ENCODE measurements at places on chromosomes 3 and 15.
A peak's percentile ranks its signal among the peaks of the same experiment; 100 is the strongest.

- DNase-seq: no peak
These were observed 107.5 kb downstream of the RASA2 start for GRCh38 chr3:141594357-141594756.

GRCh38 chr3:13519006-13519791 lies 29.7 kb upstream of the FBLN2 start:
- no peak for DNase-seq

DNA sequence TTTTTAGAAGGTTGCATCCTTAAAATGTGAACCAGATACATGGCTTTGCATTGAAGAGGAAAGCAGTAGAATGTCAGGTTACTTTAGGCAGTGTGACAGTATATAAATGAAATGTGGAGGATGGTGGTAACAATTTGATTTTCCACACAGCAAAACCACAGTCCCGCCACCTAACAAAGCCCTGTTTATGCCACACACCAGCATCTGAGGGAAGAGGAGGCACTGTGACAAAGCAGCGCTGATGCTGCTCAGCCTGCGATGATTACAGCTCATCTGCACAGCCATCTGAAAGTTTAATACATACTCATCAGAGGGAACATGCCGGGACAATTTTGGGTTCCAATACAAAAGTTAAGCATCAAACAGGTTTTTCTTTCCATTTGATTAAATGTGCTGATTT lies 8.9 kb downstream of the RNF7 start:
- DNase-seq: no peak

GRCh38 chr3:16666206-16666605 lies 61.0 kb upstream of the DAZL start:
- no peak for DNase-seq

GRCh38 chr3:24614359-24614758 lies 119.7 kb upstream of the THRB start:
- DNase-seq: no peak

- DNase-seq: no peak
These were observed 136.1 kb upstream of the TOPAZ1 start for GRCh38 chr3:44105571-44105970.

DNA sequence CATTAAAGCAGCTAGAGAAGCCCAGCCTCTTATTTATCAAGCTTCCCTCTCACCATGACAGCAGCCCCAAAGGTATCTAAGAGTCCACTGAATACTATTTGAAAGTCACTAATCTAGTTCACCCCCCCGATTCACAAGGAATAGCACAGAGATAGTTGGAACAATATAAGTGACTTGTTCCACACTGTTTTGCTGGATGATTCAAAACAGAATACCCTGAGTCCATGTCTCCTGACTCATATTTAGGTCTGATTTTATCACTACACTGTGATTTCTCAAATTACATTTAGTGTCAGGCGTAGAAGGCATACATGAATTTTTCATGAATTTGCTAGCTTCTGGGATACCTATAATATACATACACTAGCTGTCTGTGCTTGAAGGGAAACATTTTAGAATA lies 18.7 kb upstream of the EOGT start:
- DNase-seq: peak; percentile 78

GRCh38 chr3:52891164-52891563 lies 6.2 kb downstream of the STIMATE start:
- DNase-seq: no peak

GRCh38 chr3:46778101-46778500 lies 60.4 kb upstream of the PRSS50 start:
- no peak for DNase-seq

DNA sequence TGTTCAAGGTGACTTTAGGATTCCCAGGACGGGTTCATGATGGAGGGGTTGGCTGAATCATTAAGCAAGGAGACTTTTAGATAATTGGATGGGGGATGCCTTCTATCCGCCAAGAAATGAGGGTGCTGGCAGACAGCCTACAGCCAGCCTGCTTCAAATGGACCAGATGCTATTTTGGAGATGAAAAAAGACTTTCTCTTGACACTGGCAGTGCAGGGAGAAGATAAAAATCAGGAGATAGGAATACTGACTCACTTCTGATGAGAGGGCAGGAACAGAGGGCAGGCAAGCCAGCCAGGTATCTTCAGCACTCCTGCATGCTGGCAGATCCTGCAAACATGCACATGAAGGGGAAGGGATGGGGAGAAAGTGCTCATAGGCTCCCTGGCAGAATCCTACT lies 7.7 kb upstream of the SYN2 start:
- DNase-seq: no peak
